ENCODE measurements at places on chromosomes 7 and 10.
A peak's percentile ranks its signal among the peaks of the same experiment; 100 is the strongest.

GRCh38 chr10:44030132-44030531 lies 354.8 kb downstream of the CXCL12 start:
- no peak overlapping the region for H3K27ac ChIP-seq
- no peaks in the 10 kb centered on the region for H3K36me3 ChIP-seq
- H3K4me1 ChIP-seq, result no peaks in the 10 kb centered on the region
- no peaks in the 10 kb centered on the region for H3K27me3 ChIP-seq
- no peak overlapping the region for H3K4me3 ChIP-seq

- H3K4me3 ChIP-seq, result no peak overlapping the region
- no peaks in the 10 kb centered on the region for H3K36me3 ChIP-seq
- H3K4me1 ChIP-seq, result no peaks in the 10 kb centered on the region
- no peak for DNase-seq
- H3K27ac ChIP-seq, result no peak overlapping the region
- H3K27me3 ChIP-seq, result no peaks in the 10 kb centered on the region
These were observed 188.7 kb downstream of the ZNF716 start for GRCh38 chr7:57638666-57639065.

DNA sequence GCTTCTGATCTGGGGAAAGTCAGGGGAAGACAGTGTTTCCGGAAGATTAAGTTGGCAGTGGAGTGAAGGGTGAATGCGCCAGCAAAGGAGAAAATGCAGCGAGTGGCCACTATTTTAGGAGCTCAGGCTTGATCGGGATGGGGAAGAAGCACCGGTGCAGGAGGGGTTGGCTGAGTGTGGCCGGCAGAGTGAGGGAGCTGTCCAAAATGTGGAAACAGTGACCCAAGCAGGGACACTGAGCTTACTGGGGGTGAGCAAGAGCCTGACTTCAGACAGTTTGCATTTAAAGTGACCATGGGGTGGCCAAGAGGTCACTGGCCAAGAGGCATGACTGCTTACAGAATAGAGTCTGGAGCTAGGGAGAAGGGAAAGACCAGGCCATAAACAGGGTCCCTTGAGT lies 79.3 kb downstream of the GOLGA7B start:
- H3K36me3 ChIP-seq, result no peaks in the 10 kb centered on the region
- no peaks in the 10 kb centered on the region for H3K4me1 ChIP-seq
- no peak overlapping the region for H3K4me3 ChIP-seq
- DNase-seq, result no peak

- no peak overlapping the region for H3K27ac ChIP-seq
- H3K4me3 ChIP-seq, result no peak overlapping the region
- no peaks in the 10 kb centered on the region for H3K4me1 ChIP-seq
- DNase-seq, result no peak
- H3K36me3 ChIP-seq, result no peaks in the 10 kb centered on the region
These were observed 849.9 kb upstream of the GHITM start for GRCh38 chr10:83289373-83289772.

DNA sequence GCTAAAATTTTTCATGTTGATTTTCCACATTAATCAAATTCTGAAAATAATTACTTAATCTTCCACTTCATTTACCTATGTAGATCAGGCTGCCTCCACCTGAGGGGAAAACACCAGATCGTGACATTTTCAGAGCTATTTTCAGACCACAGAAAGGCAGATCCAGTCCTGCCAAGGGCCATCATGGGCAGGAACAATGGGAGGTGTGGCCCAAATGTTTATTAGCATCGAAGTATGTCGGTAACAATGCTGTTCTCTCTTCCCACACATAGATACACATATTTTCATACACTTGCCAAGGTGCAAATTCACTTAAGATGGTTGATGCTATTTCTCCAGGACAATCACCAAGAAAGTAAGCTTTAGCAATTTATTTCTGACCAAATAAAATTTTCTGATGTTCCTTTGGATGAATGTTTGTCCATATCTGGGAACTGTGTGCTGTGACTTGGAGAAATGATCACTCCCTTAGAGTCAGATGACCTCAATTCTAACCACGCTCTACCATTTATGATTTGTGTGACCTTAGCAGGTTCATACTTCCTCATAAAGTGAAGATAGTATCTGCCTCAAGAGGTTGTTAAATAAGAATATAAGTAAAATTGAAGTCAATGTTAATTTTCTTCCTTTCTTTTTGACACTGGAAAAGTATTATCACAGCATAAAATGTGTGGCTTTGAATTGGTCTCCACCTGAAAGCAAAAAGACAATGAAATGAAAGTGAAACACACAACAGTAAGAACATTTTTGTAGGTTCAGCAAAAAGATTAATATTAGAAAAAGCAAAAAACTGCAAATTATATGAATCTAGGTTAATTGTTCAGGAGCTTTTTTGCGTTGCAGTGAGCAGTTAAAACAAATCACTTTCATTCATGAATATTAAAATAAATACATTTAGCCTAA lies 310.4 kb upstream of the PHF14 start:
- no peaks in the 10 kb centered on the region for H3K36me3 ChIP-seq
- no peaks in the 10 kb centered on the region for H3K27me3 ChIP-seq
- DNase-seq, result no peak
- H3K4me3 ChIP-seq, result no peak overlapping the region
- H3K4me1 ChIP-seq, result no peaks in the 10 kb centered on the region
- H3K27ac ChIP-seq, result no peak overlapping the region

DNA sequence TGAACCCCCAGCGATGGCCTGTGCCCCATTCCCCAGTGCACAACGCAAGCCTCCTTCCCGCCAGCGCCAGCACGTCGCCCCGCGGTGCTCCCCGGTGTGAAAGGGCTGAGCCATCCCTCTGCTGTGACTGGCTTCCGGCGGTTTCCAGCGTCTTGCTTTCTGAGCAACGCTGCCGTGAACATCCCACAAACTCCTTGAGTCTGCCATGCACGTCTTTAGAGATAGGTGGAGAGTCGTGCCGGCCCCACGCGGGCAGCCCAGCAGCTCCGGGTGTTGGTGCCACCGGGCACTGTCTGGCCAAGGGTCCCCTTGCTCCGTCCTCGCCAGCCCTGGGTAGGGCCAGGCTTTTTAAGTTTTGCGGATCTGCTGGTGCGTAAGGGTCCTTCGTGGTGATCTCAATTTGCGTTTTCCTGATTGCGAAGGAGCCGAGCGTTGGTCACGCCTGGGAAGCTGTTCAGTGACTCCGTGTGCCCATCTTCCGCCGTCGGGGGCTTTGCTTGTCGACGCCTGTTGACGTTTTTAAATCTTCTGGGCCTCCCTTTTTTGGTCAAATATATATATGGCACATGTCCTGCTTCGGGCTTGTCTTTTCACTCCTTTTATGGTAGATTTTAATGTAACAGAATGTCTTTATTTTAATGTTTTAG lies 70.6 kb downstream of the FOXL3 start:
- no peak overlapping the region for H3K4me3 ChIP-seq
- peaks cover 34% of the 10 kb centered on the region for H3K4me1 ChIP-seq

GRCh38 chr10:6346631-6347030 lies 143.9 kb downstream of the PFKFB3 start:
- H3K4me3 ChIP-seq, result no peak overlapping the region
- H3K27ac ChIP-seq, result no peak overlapping the region

- H3K36me3 ChIP-seq, result no peaks in the 10 kb centered on the region
- no peak overlapping the region for H3K27ac ChIP-seq
- H3K27me3 ChIP-seq, result no peaks in the 10 kb centered on the region
- no peak for DNase-seq
These were observed 32.3 kb downstream of the RPS24 start for GRCh38 chr10:78066012-78066411.

DNA sequence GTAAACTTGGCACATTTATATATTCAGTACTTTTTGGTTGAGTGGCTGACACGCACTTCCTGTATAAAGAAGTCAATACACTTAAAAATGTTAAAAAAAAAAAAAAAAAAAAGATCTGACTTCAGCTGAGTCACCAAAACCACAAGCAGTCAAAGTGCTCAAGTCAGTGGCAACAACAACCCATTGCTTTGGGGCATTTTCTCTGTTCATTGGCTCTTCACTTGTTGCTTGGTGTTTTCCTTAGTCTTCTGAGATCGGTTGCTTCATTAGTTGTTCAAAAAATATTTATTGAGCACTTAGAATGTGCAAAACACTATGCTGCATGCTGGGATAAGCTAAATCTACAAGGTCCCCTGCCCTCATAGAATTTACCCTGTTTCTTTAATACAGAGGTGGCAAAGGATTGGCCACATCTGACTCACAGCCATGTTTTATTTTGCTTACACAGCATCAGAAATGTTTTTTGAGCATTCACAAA lies 63.7 kb downstream of the ZNRF2 start:
- peak overlapping the region; percentile 59 for H3K27ac ChIP-seq
- no peaks in the 10 kb centered on the region for H3K36me3 ChIP-seq
- peaks cover 29% of the 10 kb centered on the region for H3K4me1 ChIP-seq

DNA sequence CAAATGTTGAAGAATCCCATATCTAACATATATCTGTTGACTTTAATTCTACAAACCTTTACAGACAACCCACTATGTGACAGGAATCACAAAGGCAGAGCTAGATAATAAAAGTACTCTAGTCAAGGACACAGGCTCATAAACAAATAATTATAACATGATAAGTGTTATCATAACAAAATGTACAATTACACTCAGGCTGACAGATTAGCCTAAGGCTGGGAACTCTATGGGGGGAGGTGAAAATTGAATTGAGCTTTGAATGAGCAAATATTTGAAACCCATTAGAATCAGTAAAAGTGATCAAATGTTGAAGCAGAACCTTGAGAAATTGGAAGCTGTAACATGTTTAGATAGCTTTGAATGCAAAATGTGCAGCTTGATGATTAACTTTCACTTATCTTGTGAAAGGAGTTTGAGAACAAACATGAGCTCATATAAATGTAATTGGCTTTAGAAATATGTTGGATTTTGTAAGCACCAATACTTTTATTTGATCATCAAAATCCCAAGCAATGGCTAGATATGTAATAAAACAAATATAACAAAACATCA lies 970.2 kb downstream of the SORCS3 start:
- H3K4me1 ChIP-seq, result no peaks in the 10 kb centered on the region
- H3K27ac ChIP-seq, result no peak overlapping the region
- no peaks in the 10 kb centered on the region for H3K27me3 ChIP-seq
- H3K4me3 ChIP-seq, result no peak overlapping the region
- no peak for DNase-seq
- H3K36me3 ChIP-seq, result no peaks in the 10 kb centered on the region

DNA sequence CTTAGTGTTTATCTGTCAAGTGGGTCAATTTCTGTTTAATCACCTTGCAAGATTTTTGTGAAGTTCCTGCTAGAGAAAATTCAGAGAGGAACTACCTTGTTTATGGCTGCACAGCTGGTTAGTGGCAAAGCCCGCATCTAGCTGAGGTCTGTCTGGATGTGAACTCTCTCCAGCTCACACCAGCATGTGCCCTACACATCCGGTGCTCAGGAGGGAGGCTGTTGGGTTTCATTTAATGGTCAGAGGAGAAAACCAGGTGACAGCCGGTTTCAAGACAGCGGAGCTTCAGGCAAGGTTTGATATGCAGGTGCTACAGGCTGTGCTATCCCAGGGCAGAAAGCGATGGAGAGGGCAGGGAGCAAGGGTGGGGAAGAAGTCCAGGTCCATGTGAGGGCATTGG lies 351.1 kb downstream of the ACTR3B start:
- no peaks in the 10 kb centered on the region for H3K4me1 ChIP-seq
- H3K27ac ChIP-seq, result no peak overlapping the region
- no peaks in the 10 kb centered on the region for H3K27me3 ChIP-seq
- DNase-seq, result no peak
- no peaks in the 10 kb centered on the region for H3K36me3 ChIP-seq
- H3K4me3 ChIP-seq, result no peak overlapping the region

- no peak for DNase-seq
- H3K36me3 ChIP-seq, result no peaks in the 10 kb centered on the region
- no peaks in the 10 kb centered on the region for H3K27me3 ChIP-seq
- no peak overlapping the region for H3K4me3 ChIP-seq
These were observed 120.5 kb downstream of the FANK1 start for GRCh38 chr10:126016882-126017281.
